ENCODE measurements at places on chromosomes 5 and 9.

DNA sequence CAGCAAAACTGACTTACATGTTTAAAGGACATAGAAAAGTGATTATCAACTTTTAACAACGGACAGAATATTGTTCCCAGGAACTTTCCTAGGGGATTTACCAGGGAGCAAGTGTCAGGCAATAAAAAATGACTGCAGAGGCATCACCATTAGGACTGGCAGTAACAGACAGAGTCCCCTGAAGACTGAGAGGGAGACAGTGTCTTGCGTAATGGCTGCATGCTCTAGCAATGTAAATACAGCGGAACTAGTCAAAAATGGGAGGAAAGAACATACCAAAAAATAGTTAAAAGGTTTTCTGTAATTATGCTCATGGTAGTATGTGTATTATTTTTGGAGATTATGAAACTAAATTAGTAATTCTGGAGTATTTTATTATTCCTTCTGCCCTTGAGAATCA, 181.8 kb downstream of the CRB2 start:
- no peak for DNase-seq

DNA sequence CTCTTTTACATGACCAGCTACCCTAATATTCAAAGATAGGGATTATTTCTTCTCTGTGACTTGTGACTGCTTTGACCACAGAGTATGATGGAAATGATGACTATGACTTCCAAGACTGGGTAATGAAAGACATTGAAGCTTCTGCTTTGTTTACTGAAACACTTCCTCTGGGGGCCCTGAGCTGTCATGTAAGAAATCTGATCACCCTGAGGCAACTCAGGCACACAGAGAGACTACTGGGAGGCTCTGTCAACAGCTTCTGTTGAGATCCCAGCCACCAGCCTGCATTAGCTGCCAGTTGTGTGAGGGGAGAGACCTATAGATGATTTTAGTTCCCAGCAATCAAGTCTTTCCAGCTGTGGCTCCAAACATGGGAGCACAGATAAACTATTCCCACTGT, 76.5 kb downstream of the KCTD16 start:
- DNase-seq, result no peak

GRCh38 chr5:74124826-74125225, 498.8 kb downstream of the ARHGEF28 start:
- DNase-seq, result no peak

GRCh38 chr5:143101121-143101520, 302.4 kb downstream of the NR3C1 start:
- DNase-seq, result no peak

DNA sequence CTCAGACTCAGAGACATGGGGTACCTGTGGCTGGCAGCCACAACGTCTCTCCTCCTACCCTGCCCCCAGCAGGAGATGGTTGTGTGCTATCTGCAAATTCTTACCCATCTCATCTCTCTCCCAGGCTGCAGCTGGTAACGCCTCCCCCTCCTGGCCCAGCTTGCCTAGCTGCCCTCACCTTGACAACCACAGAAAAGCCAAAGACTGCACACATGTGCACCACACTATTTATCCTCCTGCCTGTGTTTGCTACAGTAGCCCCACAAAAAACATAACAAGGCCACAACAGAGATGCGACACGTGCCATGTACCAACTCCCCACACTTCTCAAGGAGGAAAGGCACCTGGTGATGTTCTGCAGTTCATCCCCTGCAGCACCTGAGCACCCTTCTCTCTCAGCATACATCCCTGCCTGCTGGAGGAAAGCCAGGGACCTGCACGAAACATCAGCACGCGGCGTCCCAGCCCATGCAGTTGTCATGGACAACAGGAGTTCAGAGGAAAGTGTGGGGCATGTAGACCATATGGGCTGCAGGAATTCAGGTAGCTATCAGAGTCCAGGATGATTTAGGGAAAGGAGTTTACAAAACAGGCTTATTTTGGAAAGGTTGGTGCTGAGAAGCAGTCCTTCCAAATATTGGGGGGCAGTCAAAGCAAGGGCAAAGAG, 168.7 kb downstream of the C5orf15 start:
- DNase-seq, result no peak

- no peak for DNase-seq
Observed at GRCh38 chr9:100287186-100287585, 65.6 kb downstream of the TEX10 start.

- DNase-seq, result no peak
Observed at GRCh38 chr5:138763037-138763778, 10.0 kb downstream of the CTNNA1 start.

- DNase-seq, result no peak
Observed at GRCh38 chr9:81224166-81225081, 464.9 kb downstream of the TLE1 start.

GRCh38 chr5:148781766-148782165, 44.6 kb upstream of the ADRB2 start:
- DNase-seq, result no peak
